ENCODE measurements at places on chromosomes 4 and X. TPM values are rescaled to one million over a fixed set of nuclear protein-coding genes. Genes with fewer than 3 reads are reported as not detected.

Gene RHOXF1
- total RNA-seq: not detected

Gene NWD2
- not detected for total RNA-seq

Gene CASP3
- total RNA-seq: 21.0 TPM

Gene MAPK10
- total RNA-seq: 0.49 TPM

Gene SLC4A4
- total RNA-seq: 1.6 TPM

Gene ADGRG2
- total RNA-seq: 11.1 TPM

Gene RAB41
- not detected for total RNA-seq
